ENCODE measurements at places on chromosomes 1 and 21.

- peak; percentile 30 for DNase-seq
These were observed 12.0 kb downstream of the PKP1 start for GRCh38 chr1:201295346-201295745.

GRCh38 chr1:241870336-241870735, 22.3 kb downstream of the EXO1 start:
- DNase-seq = no peak

DNA sequence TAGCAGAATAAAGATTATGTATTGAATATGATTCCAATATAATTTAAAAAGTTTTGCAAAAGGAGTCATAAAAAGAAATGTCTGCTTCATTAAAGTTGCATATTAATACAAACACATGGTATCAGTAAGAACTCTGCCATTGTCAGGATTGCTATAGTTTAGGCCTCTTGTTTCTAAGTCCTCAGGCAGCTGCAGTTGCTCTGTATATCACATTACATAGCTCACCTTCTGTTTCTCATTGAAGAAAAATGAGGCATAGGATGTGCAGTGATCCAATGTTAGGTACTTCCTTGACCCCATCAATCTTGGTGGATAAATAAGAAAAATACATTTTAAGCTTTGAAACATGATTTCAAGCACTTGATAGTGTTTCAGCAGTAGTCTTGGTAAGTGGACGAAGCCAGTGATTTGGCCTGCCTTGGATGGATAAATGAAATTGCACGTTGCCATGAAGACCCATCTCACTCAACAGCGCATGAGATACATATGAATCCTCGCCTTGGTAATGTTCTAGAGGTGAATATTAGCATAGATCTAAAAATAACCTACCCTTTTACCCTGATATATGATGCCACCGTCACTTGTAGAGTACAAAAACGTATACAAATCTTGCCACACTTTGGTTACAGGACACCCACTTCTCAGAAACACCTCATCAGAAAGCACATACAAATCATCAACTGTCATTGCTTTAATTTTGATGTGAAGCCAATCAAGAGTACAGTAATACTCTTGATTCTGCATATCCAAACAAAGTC, 25.3 kb downstream of the ZFYVE9 start:
- no peak for DNase-seq

DNA sequence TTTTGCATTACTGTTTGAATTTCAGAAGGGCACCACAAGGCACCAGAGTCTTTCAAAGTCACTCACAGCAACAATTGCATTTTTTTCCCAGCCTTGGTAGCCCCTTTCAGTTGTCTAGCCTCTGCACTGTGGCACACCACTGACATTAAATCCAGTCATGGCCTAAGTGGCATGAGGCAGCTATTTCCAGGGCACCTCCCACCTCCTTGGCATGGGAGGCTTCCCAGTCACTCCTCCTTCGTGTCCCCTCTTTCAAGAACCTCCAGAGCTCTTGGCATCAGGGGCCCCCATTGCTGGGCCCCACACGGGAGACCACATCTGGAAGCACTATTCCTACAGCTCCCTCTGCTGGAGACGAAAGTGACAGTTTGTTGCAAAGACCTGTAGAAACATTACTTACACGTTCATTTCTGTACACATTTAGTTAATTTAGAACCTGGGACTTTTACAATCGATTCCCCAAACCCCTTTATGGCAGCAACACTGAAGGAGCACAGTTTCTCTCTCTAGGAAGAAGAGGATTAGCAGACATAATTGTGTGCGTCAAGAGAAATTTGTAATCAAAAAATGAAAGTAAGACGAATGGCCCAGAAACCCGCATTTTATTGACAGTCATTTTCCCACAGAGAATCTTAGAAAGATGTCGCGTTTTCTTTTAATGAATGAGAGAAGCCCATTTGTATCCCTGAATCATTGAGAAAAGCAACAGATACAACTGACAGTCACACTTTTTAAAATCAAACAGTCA, 5.7 kb upstream of the CHD5 start:
- DNase-seq = peak; percentile 28

Measured in AG20443 (cell line).